ENCODE measurements at places on chromosomes 12 and 14.

DNA sequence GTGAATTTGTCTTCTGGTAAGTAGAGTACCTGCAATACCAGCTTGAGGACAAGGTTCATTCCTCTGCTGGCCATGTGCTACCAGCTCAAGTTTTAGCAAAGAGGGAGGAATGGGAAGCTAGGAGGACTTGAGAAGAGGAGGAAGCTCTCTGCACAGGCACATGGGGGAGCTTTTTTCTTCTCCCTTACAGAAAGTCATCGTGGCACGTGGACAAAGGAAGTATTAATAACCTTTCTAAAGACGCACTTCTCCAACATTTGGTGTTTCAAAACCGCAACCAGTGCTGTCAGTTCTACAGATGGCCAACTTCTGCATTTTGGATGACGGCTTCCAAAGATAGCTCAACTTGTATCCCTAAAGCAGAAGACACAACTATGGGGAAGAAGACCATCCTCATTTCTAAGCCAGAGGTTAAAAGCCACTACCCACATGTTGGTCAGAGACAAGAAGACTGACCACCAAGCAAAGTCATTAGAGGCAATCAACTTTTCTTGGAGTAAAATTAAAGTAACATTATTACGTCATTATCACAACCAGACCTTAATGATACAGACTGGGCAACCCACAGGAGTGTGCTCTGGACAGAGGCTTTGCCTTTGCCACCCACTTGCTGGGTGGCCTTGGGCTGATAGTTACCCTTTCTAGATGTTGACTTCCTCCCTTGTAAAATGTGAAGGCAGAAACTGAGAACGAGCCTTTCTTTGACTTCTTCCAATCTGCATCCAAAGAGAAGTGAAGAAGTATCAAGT, 12.3 kb upstream of the TMED10 start:
- H3K27ac ChIP-seq = no peak overlapping the region
- no peak for DNase-seq
- H3K36me3 ChIP-seq = no peaks in the 10 kb centered on the region
- H3K4me1 ChIP-seq = no peaks in the 10 kb centered on the region

DNA sequence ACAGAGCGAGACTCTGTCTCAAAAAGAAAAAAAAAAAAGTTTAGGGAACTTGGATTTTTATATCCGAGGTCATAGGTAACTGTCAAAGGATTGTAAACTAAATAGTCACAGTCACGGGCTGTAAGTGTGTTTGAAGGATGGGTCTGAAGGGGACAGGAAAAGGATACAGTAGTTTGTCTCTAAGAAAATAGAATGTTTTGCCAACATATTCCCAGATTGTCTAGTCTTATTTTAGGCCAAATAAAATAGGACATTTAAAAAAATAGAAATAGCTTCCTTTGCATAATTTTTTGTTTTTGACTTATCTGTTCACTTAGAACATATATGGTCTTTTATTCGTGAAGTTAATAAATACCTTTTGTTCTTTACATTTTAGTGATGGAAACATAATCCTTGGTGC, 24.2 kb upstream of the REP15 start:
- H3K4me1 ChIP-seq = peaks cover 9% of the 10 kb centered on the region
- H3K36me3 ChIP-seq = peaks cover 21% of the 10 kb centered on the region
- H3K27me3 ChIP-seq = no peaks in the 10 kb centered on the region
- DNase-seq = no peak
- no peak overlapping the region for H3K27ac ChIP-seq

DNA sequence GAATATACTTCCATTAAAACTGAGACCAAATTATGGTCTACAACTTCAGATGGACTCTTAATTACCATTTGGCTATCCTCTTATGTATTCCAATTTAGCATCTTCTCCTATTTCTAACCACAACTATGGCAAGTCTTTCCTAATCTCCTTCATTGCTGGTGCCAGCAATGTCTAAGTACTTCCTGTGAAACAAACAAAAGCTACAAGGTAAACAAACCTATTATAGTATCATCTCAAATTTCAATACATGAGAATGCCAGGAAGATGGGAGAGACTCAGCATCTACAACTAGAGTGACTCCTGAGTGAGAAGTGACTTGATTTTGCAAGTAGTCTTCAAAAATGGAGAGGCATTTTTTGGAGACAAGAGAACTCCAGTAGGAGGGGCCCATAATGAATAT, 202.9 kb upstream of the ATXN7L3B start:
- no peaks in the 10 kb centered on the region for H3K36me3 ChIP-seq
- H3K27me3 ChIP-seq = no peaks in the 10 kb centered on the region
- no peak overlapping the region for H3K27ac ChIP-seq
- H3K4me1 ChIP-seq = peaks cover 4% of the 10 kb centered on the region

GRCh38 chr12:27805238-27805637, 25.2 kb upstream of the MANSC4 start:
- H3K27ac ChIP-seq = no peak overlapping the region
- DNase-seq = no peak

DNA sequence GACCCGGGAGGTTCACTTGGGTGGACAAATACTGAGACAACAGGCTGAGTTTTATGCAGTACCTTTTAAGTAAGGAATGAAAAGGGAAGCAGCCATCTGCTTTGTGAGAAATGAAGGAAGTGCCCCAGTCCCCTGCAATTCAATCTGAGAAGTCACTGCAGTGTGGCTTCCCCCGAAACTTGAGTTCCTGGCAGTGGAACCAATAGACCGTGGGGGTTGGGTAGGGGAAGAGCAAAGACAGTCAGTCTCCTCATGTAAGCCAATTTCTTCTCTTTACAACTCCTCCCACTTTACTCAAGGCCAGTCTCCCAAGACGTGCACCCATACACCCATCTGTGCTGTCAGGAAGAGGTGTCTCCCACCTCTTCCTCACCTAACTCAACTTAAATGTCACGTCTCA, 206.5 kb downstream of the BCAT1 start:
- no peak for DNase-seq
- H3K27ac ChIP-seq = no peak overlapping the region
- H3K27me3 ChIP-seq = no peaks in the 10 kb centered on the region

- no peak overlapping the region for H3K4me3 ChIP-seq
- H3K36me3 ChIP-seq = no peaks in the 10 kb centered on the region
- H3K27me3 ChIP-seq = no peaks in the 10 kb centered on the region
- DNase-seq = no peak
- no peak overlapping the region for H3K27ac ChIP-seq
- H3K4me1 ChIP-seq = no peaks in the 10 kb centered on the region
Observed at GRCh38 chr14:95774265-95775160, 60.6 kb upstream of the TCL1A start.

DNA sequence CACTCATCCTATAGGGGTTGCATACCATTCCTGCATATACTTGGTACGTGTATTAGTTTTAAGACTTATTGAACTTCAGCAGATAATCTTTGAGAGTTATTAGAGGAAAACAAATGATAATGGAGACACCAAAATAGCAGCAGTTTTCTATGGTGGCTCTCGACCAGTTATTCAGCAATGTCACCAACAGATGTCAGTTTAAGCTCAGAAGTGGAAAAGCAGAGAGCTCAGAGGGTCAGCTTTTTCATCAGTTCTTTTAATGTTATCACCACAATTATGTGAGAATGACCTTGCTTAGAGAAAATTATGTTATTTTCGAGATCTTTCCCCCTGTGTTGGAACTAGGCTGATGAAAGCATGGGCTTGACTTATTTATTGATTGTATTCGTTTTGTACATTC, 32.0 kb downstream of the PTPN11 start:
- no peak overlapping the region for H3K27ac ChIP-seq
- DNase-seq = no peak
- peaks cover 27% of the 10 kb centered on the region for H3K36me3 ChIP-seq
- H3K4me3 ChIP-seq = no peak overlapping the region

GRCh38 chr12:26172946-26173552, 22.3 kb upstream of the SSPN start:
- no peaks in the 10 kb centered on the region for H3K36me3 ChIP-seq
- no peak overlapping the region for H3K27ac ChIP-seq
- no peaks in the 10 kb centered on the region for H3K4me1 ChIP-seq
- H3K4me3 ChIP-seq = no peak overlapping the region

- H3K4me1 ChIP-seq = peaks cover 23% of the 10 kb centered on the region
- H3K4me3 ChIP-seq = no peak overlapping the region
- no peaks in the 10 kb centered on the region for H3K27me3 ChIP-seq
Observed at GRCh38 chr14:29925101-29925722, 2.4 kb downstream of the PRKD1 start.

DNA sequence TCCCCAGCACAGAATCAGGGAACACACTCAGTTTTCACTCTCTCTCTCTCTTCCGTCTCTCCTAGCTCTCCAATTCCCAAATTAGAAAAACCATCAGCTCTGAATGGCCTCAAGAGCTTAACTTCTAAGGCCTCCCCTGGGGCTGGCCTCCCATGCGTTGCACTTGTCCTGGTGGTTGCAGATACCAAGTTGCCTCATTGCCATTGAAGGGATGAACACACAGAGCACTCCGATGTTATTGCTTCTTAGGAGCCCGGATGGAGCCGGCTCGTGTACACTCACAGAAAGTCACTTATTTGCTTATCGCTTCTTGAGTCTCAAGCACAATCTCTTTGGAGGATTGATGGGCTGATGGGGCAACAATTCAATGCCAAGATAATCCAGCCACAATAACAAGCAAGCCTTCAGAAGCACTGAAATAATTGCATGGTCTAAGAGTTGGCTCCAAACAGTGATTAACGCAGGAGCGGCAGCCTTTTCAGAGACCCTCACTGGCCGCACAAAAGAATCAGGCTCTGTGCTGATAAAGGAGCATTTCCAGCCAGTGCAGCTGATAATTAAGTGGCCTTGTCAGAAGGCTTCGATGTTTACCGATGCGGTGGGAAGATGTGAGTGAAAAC, 175.8 kb upstream of the TMEM132C start:
- DNase-seq = no peak
- no peaks in the 10 kb centered on the region for H3K4me1 ChIP-seq
- no peaks in the 10 kb centered on the region for H3K36me3 ChIP-seq

GRCh38 chr14:60309867-60310552, 61.0 kb downstream of the PPM1A start:
- no peak for DNase-seq
- no peaks in the 10 kb centered on the region for H3K36me3 ChIP-seq
- H3K4me1 ChIP-seq = no peaks in the 10 kb centered on the region
- H3K4me3 ChIP-seq = no peak overlapping the region
- H3K27ac ChIP-seq = no peak overlapping the region

DNA sequence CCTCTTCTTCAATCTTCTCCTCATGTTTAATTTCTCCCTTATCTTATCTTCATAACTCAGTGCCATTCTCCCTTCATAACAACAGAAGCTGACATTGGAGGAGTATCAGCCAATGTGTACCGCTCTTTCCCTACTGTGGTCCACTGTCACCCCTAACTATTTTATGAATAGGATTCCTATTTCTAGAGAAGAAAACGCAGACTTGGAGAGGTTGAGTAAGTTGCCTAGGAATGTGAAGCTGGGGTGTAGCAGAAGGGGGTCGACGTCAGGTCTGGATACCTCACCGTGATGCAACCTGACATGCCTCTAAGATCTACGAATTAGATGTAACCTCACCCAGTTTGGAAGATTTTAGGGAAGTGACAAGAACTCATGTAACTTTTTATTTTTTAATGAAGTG, 17.1 kb downstream of the LMO3 start:
- H3K27me3 ChIP-seq = no peaks in the 10 kb centered on the region
- H3K4me1 ChIP-seq = peaks cover 12% of the 10 kb centered on the region
- no peaks in the 10 kb centered on the region for H3K36me3 ChIP-seq
- peak; percentile 73 for DNase-seq

GRCh38 chr12:127270193-127270592, 996.8 kb upstream of the TMEM132C start:
- H3K36me3 ChIP-seq = no peaks in the 10 kb centered on the region
- H3K4me3 ChIP-seq = no peak overlapping the region
- no peaks in the 10 kb centered on the region for H3K27me3 ChIP-seq
- H3K27ac ChIP-seq = no peak overlapping the region
- peak; percentile 54 for DNase-seq

GRCh38 chr12:121003650-121004049, 12.6 kb downstream of the C12orf43 start:
- H3K27me3 ChIP-seq = no peaks in the 10 kb centered on the region
- no peak overlapping the region for H3K27ac ChIP-seq
- no peaks in the 10 kb centered on the region for H3K4me1 ChIP-seq
- no peak for DNase-seq

DNA sequence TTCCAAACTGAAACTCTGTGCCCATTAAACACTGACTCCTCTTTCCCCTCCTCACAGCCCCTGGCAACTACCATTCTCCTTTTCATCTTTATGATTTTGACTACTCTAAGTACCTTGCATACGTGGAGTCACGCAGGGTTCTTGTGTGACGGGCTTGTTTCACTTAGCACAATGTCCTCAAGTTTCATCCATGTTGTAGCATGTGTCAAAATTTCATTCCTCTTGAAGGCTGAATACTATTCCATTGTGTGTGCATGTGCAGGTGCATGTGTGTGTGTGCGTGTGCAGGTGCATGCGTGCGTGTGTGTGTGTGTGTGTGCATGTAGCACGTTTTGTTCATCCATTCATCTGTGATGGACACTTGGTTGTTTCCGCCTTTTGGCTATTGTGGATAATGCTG, 106.1 kb downstream of the ZFP36L1 start:
- DNase-seq = no peak
- peaks cover 54% of the 10 kb centered on the region for H3K4me1 ChIP-seq
- peak overlapping the region; percentile 75 for H3K27ac ChIP-seq
- H3K36me3 ChIP-seq = no peaks in the 10 kb centered on the region

GRCh38 chr14:105271224-105271890, 23.0 kb downstream of the BTBD6 start:
- no peaks in the 10 kb centered on the region for H3K27me3 ChIP-seq
- H3K36me3 ChIP-seq = no peaks in the 10 kb centered on the region
- DNase-seq = no peak
- no peak overlapping the region for H3K4me3 ChIP-seq
- H3K27ac ChIP-seq = no peak overlapping the region

GRCh38 chr12:88753066-88753465, 172.8 kb upstream of the KITLG start:
- H3K27me3 ChIP-seq = no peaks in the 10 kb centered on the region
- DNase-seq = peak; percentile 70
- no peaks in the 10 kb centered on the region for H3K4me1 ChIP-seq

DNA sequence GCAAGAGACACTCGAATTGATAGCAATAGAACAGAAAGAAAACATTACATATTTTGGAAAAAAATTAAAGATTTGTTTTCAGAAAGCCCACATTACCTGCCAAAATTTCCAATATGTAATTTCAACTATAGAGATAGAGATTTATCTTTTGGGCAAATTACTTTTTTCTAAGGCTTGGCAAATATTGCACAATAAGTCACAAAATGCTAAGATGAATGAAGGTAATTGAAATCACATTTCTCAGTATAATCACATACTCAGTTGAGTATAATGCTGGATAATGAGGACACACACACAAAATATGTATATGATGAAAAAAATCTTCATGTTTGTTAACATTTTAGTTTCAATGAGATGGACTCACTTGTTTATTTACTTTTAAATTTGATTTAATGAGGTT, 189.2 kb upstream of the STXBP6 start:
- H3K4me1 ChIP-seq = no peaks in the 10 kb centered on the region
- DNase-seq = no peak
- H3K27ac ChIP-seq = no peak overlapping the region

- H3K4me1 ChIP-seq = peaks cover 12% of the 10 kb centered on the region
- H3K4me3 ChIP-seq = no peak overlapping the region
- no peaks in the 10 kb centered on the region for H3K36me3 ChIP-seq
- DNase-seq = peak; percentile 25
- no peaks in the 10 kb centered on the region for H3K27me3 ChIP-seq
Observed at GRCh38 chr12:46153268-46153872, 115.5 kb downstream of the SLC38A1 start.

All from astrocyte (in vitro differentiated cells and primary cell).